ENCODE measurements at places on chromosomes 13 and 19. TPM values are rescaled to one million over a fixed set of nuclear protein-coding genes. Genes with fewer than 3 reads are reported as not detected.

LRRC63 gene
- not detected for total RNA-seq

SULT2B1 gene
- total RNA-seq = not detected

PLA2G4C gene
- total RNA-seq = 11.0 TPM

SBK3 gene
- not detected for total RNA-seq

ZNF709 gene
- 3.1 TPM for total RNA-seq

SHC2 gene
- 20.2 TPM for total RNA-seq

PABPC3 gene
- total RNA-seq = 0.19 TPM

FFAR3 gene
- 0.44 TPM for total RNA-seq

KLK12 gene
- not detected for total RNA-seq

Measured in subcutaneous adipose tissue (tissue), 4 donors.